GM12892 (cell line): ENCODE measurements at places on chromosomes 2 and 18.

GRCh38 chr18:36501100-36501499, 203.6 kb downstream of the FHOD3 start:
- no peak for DNase-seq

- no peak for DNase-seq
Observed at GRCh38 chr2:111708476-111709180, 175.4 kb downstream of the ANAPC1 start.

GRCh38 chr18:66078925-66079800, 328.4 kb downstream of the CDH7 start:
- DNase-seq = no peak

DNA sequence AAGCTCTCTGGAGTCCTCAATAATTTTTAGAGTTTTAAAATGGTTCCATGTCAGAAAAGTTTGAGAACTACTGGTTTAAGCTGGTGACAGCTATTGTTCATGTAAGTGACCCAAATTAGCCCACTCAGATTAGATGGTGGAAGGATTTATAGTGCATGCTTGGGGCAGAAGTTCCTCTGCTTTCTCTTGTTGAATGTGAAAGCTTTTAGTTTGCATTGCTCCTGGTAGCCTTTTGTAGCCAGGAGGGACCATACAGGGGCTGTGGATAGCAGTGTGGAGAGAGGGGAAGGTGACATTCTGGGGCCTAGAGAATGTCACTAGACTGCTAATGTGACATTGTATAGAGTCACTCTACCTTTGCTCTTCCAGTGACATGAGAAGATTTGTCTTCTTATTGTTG, 40.3 kb upstream of the IGFBP5 start:
- DNase-seq = no peak

- DNase-seq = no peak
Observed at GRCh38 chr18:51066273-51066672, 36.3 kb downstream of the SMAD4 start.

- DNase-seq = no peak
Observed at GRCh38 chr2:161954103-161954502, 119.9 kb downstream of the DPP4 start.

- DNase-seq = no peak
Observed at GRCh38 chr18:10486362-10486761, 31.9 kb downstream of the APCDD1 start.

DNA sequence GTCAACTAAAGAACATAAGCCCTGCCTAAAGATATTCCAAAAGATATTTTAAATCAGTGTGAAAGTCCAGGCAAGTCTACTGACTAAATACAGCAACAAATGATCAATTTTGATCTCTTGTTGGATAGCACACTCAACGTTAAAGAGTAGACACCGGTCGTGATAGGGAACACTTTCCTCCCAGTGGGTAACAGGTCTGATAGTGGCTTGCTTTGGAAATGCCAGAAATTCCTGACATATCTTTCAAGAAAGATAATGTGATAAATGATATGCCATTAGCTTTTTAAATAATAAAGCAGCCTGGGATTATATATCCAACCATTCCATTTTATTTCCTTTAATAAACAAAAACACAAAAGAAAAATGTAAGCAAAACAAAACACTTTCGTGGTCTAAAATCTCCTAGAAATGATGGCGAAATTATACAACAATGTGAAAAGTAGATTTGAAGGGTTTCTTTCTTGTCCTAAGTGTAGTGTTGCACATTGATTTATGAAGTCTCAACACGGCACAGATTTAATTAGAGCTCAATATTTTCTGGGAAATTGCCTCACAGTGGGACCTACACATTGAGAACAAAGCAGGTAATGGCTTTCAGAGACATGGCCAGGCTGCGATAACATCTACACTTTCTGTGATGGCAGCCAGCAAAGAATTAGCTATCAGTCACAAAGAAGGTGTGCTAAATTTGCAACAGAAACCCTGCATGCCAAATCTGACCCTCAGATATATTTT, 158.6 kb downstream of the PPP1R1C start:
- DNase-seq = no peak

DNA sequence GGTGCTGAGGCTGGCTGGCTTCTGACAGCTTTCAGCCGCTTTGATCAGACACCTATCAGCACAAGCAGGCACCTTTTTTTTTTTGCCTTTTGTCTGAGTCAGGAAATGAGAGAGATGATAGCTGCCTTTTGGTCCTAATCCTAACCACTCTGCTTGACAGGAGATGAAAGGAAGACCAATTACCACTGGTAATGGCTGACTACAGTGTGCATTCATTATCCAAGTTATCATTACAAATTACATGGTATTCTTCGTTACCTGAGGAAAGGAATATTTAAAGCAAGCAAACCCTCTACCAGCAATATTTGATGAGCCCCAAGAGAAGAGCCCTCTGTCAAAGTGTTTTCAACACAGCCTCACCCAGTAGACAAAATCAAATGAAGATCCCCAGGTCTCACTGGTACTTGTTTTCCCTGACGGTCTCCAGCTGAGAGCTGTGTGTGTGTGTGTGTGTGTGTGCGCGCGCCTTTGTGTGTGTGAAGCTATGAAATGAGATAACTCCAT, 925.7 kb downstream of the DCDC2C start:
- DNase-seq = no peak

GRCh38 chr2:105790461-105791149, 45.9 kb downstream of the NCK2 start:
- no peak for DNase-seq

- DNase-seq = no peak
Observed at GRCh38 chr18:32848826-32849225, 76.0 kb upstream of the KLHL14 start.

DNA sequence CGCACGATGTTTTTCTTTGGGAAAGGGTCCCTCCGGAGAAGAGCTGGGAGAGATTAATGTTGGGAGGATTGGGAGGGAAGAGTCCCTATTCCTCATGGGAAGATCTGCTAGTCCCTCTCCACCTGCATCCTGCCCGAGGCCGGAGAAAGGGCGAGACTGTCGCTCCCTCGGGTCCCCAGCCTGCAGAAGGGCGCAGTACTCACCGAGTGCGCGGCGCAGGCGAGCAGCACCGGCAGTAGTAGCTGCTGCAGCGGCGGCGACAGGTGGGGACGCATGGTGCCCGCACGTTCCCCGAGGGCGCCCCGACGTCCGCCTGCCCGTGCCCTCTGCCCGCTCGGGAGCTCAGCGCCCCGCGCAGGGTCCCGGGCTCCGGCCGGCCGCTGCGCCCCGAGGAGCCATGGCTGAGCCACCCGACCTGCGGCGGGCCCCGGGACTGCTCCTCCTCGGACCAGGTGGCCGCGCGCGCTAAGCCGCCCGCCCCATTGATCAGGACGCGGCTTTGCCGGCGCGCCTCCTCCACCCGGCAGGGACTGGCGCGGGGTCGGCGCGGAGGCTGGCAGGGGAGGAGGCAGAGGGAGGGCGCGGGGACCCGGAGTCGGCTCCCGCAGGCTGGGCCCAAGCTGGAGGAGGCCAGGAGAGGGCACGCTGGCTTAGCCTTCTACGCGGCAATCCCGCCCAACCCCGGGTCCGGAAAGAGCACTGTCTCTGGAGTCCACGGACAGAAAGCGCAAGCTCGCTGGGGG, at the start of gene SCTR:
SCTR (minus strand) TSS at position 532 of the 743 bp plus-strand sequence; CDS start at position 275, 257 bp downstream.
- DNase-seq = no peak

- DNase-seq = peak; percentile 39
Observed at GRCh38 chr2:230416061-230416721, at the start of gene SP100. Gene SP100 (plus strand): TSS chr2:230416201. CDS start chr2:230416297, 96 bp downstream.

DNA sequence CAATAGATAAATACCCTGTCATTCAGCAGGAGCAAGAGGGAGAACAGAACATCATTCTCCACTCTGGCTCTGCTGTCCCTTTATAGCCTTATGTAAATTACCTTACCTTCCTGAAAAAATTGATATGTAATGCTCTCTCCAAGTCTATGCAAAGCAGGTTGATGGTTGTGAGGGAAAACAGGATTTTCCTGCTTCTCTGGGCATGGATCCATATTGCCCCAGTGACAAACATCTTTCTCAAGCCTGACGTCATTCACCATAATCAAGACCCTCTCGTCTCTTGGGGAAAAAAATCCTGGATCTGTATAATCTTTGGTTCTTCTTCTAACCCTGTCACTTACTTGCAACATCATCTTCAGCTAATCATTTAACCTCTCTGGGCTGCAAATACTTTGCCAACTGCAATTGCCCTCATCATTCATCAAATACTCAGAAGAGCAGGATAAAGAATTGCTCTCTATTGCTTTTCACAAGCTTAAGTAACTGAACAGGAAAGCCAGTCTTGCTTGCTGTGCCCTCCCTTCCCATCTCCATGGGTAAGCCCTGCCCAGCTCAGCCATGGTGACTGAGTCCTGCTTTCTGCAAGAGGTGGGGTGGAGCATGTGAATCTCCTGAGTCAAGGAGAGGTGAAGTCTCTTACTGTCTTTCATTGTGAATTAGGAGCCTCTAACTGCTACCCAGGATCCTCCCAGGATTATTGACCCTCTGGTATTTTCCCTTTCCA, 123.7 kb upstream of the KLF7 start:
- DNase-seq = no peak

GRCh38 chr2:181106229-181106628, 125.8 kb downstream of the UBE2E3 start:
- DNase-seq = no peak

- DNase-seq = no peak
Observed at GRCh38 chr2:237020090-237020489, 65.6 kb upstream of the COPS8 start.

DNA sequence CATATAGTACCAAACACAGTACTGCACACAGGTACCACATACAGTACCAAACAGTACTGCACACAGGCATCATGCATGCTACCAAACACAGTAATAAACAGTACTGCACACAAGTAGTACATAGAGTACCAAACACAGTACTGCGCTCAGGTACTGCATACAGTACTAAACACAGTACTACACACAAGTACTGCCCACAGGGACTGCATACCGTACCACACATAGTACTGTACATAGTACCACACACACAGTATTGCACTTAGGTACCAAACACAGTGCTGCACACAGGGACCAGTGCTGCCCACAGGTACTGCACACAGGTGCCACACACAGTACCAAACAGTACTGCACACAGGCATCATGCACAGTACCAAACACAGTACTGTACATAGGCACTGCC, 74.9 kb downstream of the ZNF236 start:
- DNase-seq = no peak

- DNase-seq = no peak
Observed at GRCh38 chr2:181780047-181780651, 99.8 kb upstream of the NEUROD1 start.

GRCh38 chr2:218927876-218928275, 31.6 kb upstream of the CDK5R2 start:
- no peak for DNase-seq

DNA sequence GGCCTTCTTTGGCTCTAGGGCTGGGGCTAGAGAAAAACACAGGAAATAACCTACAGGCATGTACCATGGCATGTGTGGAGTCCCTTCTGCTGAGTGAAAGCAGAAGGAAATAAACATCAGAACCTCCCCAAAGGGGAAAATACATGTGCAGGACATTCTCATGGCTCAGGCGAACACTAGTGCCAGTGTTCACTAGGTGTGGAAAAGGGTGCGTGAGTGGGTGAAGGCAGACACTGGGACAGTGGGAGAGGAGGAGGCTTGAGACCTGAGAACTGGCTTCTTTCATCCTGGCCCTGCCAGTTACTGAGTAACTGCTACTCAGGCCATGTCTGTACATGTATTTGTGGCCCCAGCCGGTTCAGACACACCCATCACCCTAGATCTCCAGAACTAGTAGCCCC, 268.2 kb downstream of the PRKCE start:
- no peak for DNase-seq

- no peak for DNase-seq
Observed at GRCh38 chr2:37318401-37318800, 6.2 kb downstream of the PRKD3 start.

- no peak for DNase-seq
Observed at GRCh38 chr2:34291076-34291475, 692.0 kb upstream of the FAM98A start.

DNA sequence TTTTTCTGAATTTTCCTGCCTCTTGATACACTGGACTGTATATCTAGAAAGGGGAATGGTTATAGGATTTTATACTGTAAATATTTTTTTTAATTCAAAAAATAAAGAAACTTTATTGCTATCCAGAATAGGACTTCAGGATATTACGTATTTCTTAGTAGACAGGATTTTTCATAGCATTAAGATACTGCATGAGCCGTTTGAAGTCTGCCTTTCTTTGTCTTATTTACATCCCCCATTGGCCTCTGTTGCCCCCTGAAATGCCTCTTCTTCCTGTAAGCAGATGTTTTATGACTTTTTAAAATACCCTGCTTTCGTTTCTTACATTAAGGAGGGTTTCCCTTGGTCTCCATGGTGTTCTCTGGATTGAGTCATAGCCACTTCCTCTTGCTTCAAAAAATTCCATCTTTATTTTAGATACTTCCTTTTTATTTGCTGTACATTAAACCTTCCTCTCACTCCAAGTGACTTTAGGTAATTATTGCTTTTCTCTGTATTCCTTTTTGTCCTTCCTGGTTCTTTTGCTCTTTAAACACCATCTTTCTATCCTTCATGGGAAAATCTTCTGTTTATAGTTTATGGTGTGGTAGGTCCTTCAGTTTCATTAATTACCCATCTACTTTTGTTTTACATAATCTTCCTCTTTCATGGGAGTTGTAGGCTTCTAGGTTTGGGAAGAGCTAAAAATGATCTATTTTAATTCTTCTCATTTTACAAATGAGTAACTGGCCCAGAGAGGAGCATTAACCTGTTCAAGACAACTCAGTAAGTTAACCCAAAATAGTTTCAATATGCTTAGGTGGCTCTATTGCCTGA, 72.6 kb downstream of the ZNF532 start:
- no peak for DNase-seq

DNA sequence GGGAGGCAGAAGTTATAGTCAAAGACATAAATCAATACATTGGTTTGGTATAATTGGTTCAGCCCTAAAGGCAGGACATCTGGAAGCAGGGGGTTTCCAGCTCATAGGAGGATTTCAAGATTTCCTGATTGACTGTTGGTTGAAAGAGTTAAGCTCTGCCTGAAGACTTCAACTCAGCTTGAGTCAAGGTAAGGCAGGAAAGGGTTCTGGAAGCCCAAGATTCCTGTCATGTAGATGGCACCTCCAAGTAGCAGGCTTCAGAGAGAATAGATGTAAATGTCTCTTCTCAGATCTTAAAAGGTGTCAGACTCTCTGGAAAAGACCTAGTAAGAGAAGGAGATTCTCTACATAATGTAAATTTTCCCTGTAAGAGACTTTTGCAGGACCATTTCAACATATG, 335.3 kb downstream of the RIT2 start:
- DNase-seq = no peak

DNA sequence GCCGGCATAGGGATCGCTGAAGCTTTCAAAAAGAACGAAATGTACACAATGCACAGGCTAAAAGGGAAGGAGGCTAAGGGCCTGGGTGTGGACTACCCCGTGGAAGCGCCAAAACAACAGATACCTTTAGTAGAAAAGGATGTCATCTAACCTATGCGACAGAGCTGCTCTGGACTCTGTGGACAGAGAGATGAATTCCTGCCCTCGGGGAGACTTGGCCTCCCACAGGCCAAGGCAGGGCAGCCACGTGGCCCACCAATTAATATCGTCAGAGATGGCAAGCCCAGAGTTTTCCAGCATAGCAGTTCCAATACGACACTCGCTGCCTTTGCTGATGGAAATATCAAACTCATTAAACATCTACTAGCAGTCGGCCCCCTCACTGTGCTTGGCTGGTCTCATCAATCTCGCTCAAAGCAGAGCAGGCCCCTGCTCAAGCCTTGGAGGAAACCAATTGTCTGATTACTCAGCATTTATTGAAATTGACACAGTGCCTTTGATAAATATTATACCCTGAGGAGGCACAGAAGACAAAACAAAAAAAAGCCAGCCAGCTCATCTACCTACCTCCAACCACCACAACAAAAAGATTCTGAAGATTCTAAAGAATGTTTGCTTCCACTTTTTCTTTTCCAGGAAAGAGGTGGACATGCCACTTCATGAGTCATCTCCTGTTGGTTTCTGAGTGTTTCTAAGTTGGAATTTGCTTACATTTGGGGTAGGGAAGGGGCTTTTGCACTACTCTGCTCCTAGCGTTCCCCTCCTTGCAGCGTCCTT, 79.0 kb upstream of the ACAA2 start:
- no peak for DNase-seq
